Activated T-helper 2 cell treated with anti-CD3 and anti-CD28 coated beads, Interferon-gamma antibody, Interleukin-2, Interleukin-4, amounts not matched to agents 10 μg/mL and 5 μg/mL and 100 μg/mL, durations not matched to agents 14 hours and 24 hours and 36 hours (primary cell): ENCODE measurements at places on chromosomes 11 and 22.

GRCh38 chr11:47504910-47505309 is 48.0 kb downstream of the CELF1 start:
- no peak for DNase-seq

DNA sequence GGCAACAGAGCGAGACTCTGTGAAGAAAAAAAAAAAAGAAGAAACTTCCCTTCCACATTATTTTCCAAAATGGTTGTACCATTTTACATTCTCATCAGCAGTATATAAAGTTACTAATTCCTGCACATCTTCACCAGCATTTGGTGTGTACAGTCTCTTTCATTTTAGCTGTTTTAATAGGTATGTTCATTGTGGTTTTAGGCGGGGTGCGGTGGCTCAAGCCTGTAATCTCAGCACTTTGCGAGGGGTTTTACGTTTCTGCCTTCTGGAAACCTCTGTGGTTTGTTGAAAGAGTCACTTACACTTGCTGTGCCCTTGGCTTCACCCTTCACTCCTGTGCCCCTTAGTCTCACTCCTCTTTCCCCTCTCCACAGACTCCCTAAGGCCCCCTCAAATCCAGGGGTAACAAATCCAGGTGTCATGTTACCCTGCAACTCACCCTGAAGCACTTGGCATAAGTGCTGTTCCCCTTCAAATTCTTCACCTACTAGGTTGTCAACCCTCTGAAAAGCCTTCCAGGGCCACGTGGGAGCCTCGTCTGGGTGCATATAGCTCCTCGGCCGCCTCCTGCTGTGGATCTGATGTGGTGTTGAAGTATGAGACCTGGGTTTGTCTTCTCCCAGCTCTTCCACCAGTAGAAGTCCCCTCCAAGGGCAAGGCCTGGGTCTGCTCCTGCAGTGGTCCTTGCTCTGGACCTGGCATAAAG is 20.8 kb downstream of the TOB2 start:
- peak; percentile 37 for DNase-seq

GRCh38 chr22:26579331-26579886 is 10.5 kb downstream of the TPST2 start:
- DNase-seq = peak; percentile 49

DNA sequence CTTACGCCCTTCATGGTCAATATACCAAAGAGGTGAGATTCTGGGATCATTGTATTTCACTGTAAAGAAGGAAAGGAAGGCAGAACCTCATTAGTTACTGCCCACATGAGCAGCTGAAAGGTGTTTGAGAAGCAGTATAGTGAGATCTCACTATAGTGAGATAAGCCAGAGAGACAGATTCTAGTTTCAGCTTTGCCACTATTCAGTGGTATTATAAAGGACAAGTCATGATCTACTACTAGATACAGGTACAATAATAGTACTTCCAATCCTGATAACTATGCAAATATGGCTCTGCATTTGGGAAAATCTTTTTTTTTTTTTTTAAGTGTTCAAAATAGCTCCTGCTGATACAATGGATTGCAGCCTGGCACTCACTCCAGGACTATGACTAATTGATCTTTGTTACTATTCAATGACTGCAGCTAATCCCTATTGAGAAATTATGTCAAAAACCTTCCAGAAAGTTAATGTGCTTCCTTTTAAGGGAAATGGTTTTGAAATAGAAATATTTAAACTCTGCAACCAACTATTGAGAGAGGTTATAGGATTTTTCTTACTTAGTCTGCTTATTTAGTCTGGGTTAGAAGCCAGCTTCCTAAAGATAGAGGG is 8.3 kb upstream of the DLAT start:
- DNase-seq = no peak

GRCh38 chr11:84316866-84317555 is 1030.8 kb upstream of the CCDC90B start:
- no peak for DNase-seq

- DNase-seq = no peak
Measured at GRCh38 chr11:11967669-11968510, 40.5 kb downstream of the DKK3 start.

DNA sequence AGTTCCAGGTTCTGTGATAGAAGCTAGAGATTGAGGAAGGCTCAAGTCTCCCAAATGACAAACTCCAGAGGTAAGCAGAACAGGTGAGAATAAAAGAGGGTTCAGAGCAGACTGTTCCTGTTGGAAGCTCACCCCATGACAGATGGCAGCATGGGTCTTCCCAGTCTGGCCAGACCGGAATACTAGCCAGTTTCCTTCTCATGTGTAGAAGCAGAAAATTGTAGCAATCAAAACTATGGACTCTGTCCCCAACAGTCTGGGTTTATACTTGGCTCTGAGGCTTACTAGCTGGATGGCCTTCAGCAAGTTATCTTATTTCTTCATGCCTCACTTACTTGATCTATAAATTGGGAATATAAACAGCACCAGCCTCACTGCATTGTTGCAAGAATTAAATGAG is 494.8 kb downstream of the MN1 start:
- DNase-seq = no peak

- no peak for DNase-seq
Measured at GRCh38 chr11:18704698-18705097, 6.1 kb downstream of the TMEM86A start.
